GM04504 (cell line): ENCODE measurements at places on chromosomes 6 and 20.

- DNase-seq, result no peak
Measured at GRCh38 chr20:50093240-50093639, 19.7 kb downstream of the UBE2V1 start.

- DNase-seq, result peak; percentile 24
Measured at GRCh38 chr6:14129575-14129974, 12.0 kb downstream of the CD83 start.

DNA sequence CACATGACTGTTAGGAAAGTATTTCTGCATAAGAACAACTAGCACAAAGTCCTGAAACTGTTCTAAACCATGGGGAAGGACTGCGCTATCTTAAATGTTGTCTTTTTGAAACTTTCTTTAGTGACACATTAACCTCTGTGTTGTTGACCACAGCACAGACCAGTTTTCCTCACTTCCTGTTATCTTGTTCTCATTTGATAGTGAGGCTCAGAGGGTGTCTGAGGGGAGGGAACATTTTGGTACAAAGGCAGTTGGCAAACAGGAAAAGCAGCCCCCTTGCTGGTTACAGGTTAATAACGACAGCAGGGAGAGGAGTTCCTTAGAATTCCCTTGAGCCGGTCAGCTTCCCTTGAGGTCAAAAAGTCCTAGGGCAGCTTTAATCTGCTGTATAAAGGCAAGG lies 143.5 kb upstream of the BMP2 start:
- no peak for DNase-seq

GRCh38 chr6:152682141-152682540 lies 15.6 kb upstream of the MYCT1 start:
- DNase-seq, result no peak

- DNase-seq, result no peak
Measured at GRCh38 chr6:57162516-57162915, 9.6 kb upstream of the BAG2 start.

DNA sequence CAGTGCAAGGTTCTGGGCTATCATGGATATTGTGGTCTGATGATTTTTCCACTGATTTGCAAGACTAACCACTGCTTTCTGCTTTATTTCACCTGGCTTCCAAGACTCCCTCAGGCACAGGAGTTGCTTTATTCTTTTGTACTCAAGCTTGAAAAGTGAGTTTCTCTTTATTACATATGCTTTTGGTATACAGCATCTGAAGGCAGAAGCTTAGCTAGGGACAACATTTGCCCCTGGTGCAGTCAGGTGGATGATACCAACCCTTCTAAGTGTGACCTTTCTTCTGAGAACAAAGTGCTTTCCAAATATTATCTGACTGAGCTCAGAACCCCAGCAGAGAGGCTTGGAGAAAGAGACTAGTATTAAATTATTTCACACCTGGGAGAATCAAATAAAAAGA lies 94.0 kb upstream of the PHACTR1 start:
- no peak for DNase-seq

DNA sequence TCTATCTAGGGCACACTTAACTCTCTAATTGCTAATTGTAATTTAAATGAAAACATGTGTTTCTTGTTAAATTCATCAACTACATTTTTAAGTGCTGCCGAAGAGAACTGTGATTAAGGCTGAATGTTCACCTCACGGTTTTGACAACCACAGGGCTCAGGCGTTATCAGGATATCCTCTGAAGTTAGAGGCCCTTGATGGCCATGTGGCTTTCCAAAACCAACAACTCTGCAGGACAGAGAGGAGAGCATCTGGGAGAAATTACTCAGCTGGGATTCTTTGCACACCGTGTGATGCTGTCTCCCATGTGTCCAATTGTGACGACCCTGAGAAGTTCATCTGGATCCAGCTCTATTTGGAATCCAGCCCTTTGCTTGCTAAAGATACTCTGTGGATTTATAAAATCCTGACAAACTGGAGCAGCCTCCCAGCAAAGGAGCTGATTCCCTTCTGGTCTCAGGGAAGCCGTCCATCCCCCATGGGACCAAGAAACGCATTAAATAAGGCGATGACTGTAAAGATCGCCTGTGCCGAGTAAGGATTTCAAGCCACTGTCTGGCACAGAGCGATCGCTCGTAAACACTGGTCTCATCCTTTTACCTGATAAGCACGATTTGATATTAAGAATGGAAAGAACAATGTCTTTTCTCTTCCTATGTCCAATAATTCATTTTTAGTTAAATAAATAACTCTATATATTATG lies 401.1 kb downstream of the CD83 start:
- DNase-seq, result peak; percentile 67

GRCh38 chr6:32922083-32922482 lies 18.7 kb downstream of the HLA-DMB start:
- no peak for DNase-seq

DNA sequence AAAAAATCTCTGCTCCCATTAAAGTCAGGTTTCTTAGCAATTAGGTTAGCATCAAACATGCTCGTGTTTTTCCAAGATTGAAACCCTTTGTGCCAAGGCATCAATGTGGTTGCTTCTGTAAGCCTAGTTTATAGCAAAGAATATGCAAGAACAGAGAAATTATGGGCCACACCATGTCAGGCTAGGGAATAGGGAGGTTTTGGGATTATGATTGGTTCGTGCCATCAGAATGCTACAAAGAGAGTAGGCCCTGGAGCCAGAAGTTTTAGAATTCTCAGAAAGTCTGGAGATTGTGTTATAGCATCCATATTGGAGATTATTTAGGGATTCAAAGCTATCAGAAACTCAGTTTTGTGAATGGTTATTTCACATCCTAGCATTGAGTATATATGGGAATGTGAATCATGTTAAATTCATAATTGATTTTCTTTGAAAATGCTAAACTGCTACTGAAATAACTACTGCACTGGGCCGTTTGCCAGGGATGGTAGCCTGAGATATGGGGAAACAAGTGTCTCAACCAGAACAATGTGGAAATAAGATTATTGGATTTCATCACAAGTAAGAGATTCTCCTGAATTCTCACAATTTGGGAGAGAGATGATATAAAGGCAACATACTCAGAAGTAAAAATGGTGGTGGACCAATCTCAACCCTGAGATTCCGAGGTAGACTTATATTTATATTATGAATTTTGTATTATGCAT lies 45.3 kb downstream of the ZNF292 start:
- peak; percentile 8 for DNase-seq

- no peak for DNase-seq
Measured at GRCh38 chr6:25623065-25623464, 28.9 kb upstream of the SCGN start.
